ENCODE measurements at places on chromosomes 11 and 22.
A peak's percentile ranks its signal among the peaks of the same experiment; 100 is the strongest.

- no peak for DNase-seq
Observed at GRCh38 chr22:46806794-46807193, 44.3 kb downstream of the TBC1D22A start.

DNA sequence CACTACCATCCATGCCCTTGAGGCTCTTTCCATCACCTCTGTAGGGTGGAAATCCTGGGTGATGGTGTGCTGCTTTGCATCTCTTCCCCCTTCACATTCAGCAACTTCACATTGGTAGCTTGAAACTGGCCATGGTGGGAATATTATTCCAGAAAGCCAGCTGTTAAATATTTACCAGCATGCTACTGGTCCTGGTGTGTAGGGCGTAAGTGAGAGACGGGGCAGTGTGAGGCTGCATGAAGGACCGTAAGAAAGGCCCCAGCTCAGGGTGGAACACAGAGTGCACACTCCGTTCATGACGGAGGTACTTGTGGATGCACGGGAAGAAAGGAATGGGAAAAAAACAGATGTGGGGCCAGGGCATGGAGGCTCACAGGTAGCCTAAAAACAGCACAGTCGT is 121.3 kb downstream of the PKNOX2 start:
- DNase-seq = no peak

DNA sequence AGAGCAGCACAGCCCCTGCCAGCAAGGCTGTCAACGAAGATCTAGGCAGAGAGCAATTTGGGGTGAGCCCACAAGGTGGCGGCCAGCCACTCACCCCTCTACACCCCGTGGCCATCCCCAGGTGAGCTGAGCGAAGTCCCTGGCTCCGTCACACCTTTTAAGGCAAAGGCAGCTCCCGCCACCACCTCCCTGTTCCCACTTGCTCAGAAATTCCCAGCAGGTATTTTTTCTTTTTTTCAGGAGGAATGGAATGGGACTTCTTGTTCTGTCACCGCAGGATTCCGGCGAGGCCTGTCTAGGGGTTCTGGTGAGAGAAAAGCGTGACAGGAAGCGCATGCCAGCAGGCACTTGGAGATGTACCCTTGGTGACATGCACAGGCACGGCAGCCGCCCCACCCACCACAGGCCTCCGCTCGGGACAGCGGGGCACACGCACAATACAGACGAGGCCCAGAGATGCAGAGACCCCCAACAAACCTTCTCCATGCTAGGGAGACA is 10.0 kb downstream of the RPL3 start:
- DNase-seq = no peak

GRCh38 chr11:74492084-74492483 is 1.4 kb downstream of the LIPT2 start:
- DNase-seq = no peak

GRCh38 chr11:83174008-83174407 is 17.1 kb downstream of the PCF11 start:
- DNase-seq = no peak

DNA sequence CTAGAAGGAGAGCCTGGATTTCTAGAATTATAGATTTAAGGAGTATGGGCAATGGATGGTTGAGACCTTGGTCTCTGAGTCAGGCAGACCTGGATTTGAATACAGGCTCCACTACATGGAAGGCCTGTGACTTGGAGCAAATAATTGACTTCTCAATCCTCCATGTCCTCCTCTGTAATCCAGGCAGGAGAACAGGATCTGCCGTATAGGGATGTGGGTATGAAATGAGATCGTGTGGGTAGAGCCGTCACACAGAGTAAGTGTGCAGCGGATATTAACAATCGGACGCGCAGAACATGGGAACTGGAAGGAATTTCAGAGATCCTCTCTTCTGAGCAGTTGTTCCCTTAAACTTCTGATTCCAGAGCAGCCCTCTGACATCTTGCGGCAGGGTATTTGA is 11.5 kb upstream of the TMPRSS13 start:
- DNase-seq = no peak

GRCh38 chr11:78080818-78081495 is 1.3 kb upstream of the NDUFC2 start:
- no peak for DNase-seq

DNA sequence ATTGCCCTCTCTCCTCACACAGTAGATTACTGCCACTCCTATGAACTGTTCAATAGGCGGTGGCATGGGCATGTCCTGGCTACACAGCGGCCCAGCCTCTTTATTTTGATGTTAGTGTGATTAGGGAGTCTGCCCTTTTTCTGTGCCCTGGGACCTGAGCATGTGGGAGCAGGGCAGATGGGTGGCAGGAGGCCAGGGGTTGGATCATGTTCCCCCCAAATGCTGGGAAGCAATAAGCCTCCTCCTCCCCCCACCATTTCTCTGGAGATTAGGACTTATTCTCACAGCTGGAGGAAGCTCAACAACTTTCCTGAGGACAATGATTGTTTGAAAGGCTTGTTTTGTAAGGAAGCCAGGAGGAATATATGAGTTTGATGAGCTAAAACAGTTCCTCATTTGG is 848 bp downstream of the HEPN1 start:
- no peak for DNase-seq

- DNase-seq = no peak
Observed at GRCh38 chr11:60834742-60835533, 7.0 kb upstream of the CCDC86 start.

DNA sequence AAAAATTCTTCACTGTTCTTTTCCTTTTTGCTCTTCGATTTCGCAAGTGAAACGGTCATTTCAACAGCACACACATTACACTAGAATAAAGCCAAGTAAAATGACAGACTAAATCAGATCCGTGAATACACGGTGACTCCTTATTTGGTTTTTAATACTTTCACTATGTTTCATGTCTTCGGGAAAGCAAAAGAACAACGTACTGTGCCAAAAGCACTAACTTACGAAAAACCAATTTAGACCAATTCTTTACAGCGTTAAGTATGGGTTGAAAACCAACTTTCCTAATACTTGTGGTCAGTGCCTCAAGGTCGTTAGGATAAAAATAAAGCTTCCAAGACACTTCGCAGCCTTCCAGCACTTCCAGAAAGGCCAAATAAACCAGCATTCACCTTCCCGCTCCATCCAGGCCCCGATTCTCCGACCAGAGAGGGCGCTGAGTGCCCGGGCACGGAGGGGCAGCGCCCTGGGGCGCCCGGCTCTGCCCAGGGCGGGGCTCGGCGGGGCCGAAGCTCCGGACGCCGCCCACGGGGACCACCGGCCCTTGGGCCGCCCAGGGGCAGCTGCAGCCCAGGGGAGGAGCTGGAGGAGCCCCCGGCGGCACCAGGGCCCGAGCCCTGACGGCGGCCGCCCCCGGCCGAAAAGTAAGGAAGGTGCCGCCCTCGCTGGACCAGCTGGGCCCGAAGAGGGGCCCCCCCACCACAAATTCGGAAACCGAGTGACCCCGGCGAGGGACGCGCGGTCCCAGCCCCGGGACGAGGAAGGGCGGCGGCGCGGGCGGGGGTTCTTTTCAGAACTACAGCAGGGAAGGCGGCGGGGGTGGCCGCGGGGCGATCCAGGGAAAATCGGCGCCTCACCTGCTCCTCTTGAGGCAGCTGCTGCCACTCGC is 499 bp downstream of the ATL3 start:
- peak; percentile 69 for DNase-seq

DNA sequence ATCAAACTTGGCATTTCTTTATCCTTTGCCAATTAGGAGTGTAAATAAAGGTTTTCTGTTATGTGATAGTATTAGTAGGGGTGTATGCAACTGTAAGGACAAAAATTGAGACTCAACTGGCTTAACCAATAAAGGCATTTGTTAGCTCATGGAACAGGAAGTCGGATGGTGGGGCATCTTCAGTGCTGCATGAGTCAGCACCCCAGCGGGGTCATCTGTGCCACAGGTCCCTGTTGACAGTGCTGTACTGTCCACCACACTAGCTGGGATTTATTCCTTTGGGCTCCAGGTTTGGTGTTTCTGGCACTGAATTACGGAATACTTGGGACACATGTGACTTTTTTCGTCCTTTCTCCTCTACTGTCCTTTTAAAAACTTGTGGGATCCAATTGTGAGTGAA is 86.0 kb downstream of the PPP6R3 start:
- peak; percentile 6 for DNase-seq

- DNase-seq = no peak
Observed at GRCh38 chr11:70625582-70626518, 227.5 kb downstream of the CTTN start.

GRCh38 chr11:116093481-116094270 is 589.5 kb upstream of the CADM1 start:
- no peak for DNase-seq
